Activated T-helper 1 cell treated with Interleukin-2 at 50 U/mL for 16 hours (primary cell): ENCODE measurements at places on chromosomes 16 and 17.

DNA sequence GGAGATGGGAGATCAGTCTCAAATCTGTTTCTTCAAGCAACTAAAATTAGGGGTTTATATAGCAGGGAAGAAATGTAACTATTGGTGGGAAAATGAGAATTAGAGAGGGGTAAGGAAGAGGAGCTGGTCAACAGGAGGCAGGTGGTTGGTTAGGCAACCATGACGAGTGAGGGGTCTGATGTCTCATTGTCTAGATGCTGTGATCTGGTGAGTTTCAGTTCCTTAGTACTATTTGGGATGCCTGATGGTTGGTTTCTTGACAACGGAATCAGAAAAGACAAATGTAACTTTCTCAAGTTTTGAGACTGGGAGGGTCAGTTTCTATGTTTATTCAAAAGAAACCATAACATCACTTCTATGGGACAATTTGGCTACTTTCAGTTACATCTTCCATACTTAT is 415.3 kb upstream of the C16orf82 start:
- no peak for DNase-seq

- DNase-seq = no peak
Observed at GRCh38 chr16:16907089-16907488, 528.1 kb downstream of the NPIPA7 start.

- no peak for DNase-seq
Observed at GRCh38 chr17:7233701-7234082, 625 bp downstream of the DVL2 start.

DNA sequence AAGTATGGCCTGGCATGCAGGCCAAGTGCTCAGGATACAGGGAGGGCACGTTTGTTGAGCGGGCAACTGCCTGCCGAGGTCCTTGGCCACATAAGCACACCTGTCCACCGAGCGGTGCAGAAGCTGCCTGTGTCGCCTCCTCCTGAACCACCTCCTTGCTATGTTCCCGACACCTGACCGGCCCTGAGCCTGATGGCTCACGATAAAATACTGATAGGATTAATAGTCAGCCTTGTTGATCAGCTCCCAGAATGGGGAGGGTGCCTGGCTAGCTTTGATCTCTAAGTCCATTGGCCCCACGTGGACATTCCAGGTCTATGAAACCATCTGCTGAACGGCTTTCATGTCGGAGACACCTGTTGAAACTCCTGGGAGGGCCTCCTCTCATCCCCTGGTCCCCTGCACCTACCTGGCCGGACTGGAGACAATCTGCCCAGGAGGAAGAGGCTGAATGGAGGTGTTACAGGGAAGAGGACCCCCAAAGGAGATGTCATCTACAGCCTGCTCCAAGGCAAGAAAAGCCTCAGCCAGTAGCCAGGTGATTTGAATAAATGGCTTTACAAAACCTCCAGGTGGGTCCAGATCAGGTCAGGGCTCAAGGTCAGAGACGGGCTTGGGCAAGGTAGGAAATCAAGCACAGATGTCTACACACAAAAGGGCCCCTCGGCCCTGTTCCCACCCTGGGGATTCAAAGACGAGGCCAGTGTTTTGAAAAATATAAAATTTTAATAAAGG is 33.4 kb downstream of the AXIN2 start:
- no peak for DNase-seq

- DNase-seq = no peak
Observed at GRCh38 chr16:67943256-67943618, 683 bp downstream of the LCAT start.

- no peak for DNase-seq
Observed at GRCh38 chr17:66951605-66951953, 12.9 kb upstream of the CACNG4 start.

GRCh38 chr16:3214904-3215600 is 19.9 kb downstream of the ZNF200 start:
- DNase-seq = no peak

DNA sequence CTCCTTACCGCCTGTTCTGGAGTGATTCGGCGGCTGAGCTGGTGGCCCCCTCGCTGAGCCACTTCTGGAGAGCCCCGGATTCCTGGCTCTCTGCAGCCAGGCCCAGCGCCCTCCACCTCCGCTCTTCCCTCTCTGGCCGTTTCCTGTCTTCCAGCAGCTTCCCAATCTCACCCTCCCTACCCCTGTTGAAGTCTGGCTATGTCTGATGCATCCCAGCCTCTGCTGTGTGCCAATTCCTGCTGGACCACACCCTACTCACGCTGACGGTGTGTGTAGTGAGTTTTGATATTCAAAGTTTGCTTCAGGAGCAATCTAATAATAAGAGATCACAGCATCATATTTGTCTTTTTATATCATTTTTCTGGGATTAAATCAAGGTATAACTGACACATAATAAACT is 9.4 kb downstream of the CD300LD start:
- DNase-seq = no peak

- no peak for DNase-seq
Observed at GRCh38 chr16:51473091-51473490, 322.0 kb upstream of the SALL1 start.

GRCh38 chr17:43338886-43339516 is 59.8 kb upstream of the ARL4D start:
- peak; percentile 37 for DNase-seq
